Activated CD4-positive, CD25-positive, alpha-beta regulatory T cell treated with anti-CD3 and anti-CD28 coated beads, Interleukin-2, amount 50 U/mL, for 72 hours (primary cell): ENCODE measurements at places on chromosomes 5 and 9.

DNA sequence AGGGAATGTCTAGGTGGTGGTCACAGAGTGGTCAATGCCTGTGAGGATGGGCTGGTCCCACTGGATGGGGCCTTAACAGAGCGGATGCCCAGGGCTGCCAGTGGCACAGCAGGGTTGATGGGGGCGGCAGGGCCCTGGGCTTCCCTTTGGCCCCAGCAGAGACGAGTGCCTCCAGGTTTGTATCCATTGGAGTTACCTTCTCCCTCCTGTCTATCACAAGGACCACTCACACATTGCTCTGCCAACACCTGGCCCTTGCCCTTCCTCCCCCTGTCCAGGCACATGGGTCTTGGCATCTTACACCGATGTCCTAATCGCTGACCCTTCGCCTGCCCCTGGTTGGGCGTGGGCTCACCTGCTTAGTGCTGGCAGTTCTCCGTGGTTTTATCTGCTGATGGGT lies 26.2 kb upstream of the IRX4 start:
- no peak for DNase-seq

GRCh38 chr5:1543398-1544293 lies 19.9 kb upstream of the LPCAT1 start:
- DNase-seq, result no peak

DNA sequence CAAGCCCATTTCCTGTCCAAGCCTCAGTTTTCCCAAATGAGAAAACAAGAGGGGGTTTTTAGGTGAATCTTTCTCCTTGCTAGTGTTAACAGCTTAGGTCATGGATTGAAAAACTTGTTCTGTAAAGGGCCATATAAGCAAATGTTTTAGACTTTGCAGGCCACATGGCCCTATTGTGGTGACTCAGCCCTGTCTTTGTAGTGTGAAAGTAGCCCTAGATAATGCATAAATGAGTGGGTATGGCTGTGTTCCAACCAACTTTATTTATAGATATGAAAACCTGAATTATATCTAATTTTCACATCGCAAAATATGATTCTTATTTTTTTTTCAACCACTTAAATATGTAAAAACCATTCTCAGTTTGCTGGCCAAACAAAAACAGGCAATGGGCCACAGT lies 6.9 kb upstream of the BARX1 start:
- no peak for DNase-seq

DNA sequence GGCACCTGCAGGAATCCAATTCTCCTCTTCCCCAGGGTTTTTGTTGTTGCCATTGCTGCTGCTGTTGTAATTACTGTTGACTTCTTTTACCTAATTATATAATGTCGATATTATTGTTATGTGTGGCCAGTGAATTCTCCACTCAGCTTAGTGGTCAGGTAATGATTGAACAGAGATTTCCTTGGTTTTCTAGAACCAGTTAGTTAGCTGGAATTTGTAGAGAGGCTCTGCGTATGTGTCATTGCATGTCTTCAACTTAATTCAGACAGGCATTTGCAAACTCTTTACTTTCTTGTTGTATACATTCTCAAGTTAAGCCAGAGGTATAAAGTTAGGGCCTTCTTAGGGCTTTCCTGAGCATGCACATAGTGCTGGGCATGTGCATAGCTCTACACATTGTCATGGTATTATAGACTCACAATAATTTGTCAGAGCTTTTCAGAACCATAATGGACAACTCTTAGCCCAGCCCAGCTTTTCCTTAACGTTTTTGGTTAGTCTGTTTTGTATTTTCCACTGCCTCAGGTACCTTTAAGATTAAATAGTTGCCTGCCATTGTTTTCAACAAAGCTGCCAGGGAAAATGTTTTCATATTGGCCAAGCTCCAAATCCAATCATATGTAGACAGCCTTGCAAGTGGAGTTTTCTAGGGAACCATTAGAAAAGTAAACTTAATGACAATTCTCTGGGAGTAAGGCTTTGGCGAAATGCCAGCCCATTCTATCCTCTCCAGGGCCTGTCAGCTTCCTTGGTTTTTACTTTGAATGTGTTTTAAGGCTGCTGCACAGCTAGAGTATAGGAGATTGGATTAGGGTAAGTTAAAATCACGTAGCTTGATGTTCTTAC lies 68.1 kb downstream of the UBE2R2 start:
- no peak for DNase-seq

DNA sequence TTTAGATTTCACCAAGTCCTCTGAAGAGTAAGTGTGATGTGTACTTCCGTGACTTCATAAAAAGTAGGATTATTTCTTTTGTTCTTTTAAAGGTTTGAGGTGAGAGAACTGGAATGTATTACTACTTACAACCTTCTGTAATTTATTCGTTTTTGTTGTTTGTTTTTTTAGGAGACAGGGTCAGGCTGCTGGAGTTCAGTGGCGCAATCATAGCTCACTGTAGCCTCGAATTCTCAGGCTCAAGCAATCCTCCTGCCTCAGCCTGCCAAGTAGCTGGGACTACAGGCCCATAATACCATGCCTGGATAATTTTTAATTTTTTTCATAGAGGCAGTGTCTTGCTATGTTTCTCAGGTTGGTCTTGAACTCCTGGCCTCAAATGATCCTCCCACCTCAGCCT lies 68.3 kb upstream of the RETREG1 start:
- no peak for DNase-seq

- DNase-seq, result no peak
These were observed 60.9 kb upstream of the GLRX start for GRCh38 chr5:95883185-95884016.

DNA sequence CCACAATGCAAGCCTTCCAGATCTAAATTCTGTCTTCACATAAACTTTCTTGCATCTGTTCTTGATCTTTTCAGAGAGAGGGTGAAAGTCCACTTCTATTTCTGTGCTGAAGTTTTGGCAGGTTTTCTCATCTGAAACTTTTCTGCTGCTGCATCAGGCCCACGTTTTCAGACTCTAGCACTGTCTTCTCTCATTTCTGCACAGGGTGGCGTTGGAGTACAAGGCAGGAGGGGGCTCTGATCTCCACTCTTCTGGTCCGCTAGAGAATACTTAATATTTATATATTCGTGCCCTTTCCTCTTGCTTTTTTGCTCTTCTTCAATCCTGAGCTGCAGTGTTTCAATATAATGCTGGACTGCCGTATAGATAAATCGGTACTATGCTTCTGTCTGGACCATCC lies 204.0 kb upstream of the PRDM9 start:
- DNase-seq, result no peak

DNA sequence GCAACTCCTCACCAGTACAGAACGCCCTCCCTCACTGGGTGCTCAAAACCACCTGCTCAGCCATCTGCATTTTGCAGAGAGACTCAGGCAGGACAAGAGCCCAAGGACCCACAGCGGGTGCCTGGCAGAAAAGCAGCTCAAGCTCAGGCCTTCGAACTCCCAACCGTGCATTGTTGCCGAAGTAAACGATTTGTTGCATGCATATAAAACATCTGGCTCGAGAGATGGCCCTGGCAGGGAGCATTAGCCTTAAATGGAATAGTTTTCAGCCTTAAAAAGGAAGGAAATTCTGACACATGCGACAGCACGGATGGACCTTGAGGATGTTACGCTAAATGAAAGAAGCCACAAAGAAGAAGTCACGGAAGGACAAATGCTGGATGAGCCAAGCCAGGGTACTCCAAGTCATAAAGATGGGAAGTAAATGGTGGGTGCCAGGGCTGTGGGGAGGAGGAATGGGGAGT lies 160.4 kb upstream of the PHYKPL start:
- DNase-seq, result no peak

GRCh38 chr5:43061352-43062075 lies 21.4 kb upstream of the ANXA2R start:
- no peak for DNase-seq

GRCh38 chr5:17212996-17213395 lies 4.4 kb upstream of the BASP1 start:
- DNase-seq, result no peak

- DNase-seq, result no peak
These were observed 639 bp upstream of the SLC2A8 start for GRCh38 chr9:127396253-127396807.

DNA sequence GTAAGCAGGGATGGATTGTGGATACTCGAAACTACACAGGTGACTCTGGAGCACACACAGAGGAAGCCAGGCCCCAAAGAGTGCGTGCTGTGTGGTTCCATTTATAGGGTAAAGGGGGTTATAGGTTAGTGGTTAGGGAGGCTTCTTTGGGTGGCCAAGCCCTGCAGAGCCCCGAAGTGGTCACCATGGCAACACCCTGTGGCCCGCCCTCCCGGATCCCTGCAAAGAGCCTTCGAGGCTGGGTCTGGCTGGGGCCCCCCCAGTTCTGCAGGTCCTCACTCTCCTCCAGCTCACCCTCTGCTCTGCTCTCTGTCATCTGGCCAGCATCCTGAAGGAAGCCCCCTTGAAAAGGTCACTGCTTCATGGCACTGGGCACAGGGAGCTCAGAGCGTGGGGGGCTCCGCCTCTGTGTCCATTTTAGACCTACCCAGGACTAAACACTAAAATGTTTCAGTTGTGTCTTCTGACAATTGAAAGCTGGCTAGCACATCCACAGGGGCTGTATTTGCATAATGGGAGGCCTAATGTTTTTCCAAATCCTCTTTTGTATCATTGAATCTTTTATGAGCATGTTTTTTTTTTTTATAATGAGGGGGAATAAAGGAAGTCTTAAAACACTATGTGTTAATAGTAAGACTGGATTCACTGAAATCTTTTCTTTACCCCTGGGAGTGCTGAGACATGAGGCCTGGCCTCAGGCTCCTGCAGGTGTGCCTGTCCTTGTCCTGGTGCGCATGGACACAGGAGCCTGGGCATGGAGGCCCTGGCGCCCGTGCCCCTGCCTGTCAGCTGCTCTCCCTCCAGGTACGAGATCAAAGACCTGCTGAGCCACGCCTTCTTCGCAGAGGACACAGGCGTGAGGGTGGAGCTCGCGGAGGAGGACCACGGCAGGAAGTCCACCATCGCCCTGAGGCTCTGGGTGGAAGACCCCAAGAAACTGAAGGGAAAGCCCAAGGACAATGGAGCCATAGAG lies 55.3 kb downstream of the WNK2 start:
- DNase-seq, result no peak

DNA sequence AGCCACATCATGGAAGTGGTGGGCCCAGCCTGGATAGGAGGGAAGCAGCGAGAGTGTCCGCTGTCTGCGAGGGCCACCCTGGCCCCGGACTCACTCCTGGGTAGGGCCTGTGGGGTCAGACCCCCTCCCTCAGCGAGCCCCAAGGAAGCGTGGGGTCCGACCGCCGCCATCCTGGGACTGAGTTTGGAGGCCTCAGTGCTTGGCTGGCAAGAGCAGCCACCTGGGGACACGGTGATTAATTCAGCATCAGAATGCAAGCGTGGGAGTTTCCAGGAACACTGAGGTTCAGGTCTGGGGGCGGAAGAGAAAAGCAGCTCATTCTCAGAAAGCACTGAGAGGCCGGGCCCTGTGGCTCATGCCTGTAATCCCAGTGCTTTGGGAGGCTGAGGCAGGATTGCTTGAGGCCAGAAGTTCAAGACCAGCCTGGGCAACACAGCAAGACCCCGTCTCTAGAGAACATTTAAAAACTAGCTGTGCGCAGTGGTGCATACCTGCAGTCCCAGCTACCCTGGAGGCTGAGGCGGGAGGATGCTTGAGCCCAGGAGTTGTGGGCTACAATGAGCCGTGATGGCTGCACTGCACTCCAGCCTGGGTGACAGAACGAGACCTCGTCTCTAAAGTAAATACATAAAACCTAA lies 18.3 kb upstream of the CAMSAP1 start:
- no peak for DNase-seq

DNA sequence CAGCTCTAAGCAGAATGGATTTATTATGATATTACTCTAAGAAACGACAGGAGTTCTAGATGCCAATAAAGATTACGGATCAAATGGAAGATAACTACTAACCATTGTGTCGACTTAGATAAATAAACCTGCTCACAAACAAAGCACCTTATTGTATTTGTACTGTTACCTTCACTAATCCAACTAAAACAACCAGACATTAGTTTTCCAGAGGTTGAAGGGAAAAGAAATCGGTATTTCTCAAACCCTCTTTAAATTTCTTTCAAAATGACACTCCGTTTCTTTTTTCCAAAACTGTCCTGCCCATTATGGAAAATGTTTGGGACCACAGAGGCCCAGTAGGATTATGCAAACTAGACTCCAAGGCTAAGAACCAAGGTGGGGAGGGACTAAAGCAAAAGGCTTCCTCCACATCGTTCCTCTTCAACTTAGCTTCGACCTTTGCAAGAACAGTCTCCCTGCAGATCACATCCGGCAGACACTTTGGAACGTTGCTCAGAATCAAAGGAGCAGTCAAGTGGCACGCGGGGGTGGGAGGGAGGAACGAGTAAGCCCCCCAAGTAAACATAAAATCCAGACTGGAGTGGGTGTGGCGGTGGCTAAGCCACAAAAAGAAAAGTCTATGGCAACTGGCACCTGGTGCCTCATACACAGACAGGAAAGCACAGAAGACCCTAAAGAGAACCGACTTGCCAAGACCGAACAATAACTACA lies 2.7 kb downstream of the MLLT3 start:
- DNase-seq, result peak; percentile 34

GRCh38 chr5:157266286-157267007 lies 524 bp downstream of the CYFIP2 start:
- DNase-seq, result peak; percentile 67

DNA sequence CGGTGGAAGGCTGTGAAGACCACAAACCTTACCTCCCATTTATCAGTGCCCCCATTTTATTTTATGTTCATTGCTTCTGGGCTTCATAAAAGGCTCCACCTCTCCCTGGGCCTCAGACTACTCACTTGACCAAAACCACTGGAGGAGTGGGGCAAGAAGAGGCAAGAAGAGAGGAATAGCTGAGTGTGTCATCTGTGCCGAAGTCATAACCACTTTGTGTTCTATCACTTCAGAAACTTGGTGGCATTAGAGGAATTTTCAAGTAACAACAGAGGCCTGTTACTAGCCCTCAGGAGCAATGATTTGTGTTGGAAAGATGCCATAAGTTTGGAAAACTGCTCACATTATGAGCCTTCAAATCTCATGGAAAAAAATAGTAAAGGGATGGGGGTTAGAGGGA lies 88.7 kb upstream of the PIK3R1 start:
- no peak for DNase-seq

DNA sequence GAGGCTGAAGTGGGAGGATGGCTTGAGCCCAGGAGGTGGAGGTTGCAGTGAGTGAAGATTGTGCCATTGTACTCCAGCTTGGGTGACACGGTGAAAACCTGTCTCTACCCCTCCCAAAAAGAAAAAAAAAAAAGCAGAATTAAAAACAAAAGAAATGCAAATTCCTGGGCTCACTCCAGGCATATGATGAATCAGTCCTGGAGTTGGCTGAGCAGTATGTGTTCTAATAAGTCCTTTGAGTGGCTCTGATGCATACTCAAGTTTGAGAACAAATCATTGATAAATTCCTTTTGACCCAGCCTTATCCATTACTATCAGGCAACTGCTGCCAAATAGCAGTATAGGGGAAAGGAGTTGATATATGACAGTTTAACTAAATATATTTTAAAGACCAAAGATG lies 28.3 kb downstream of the UHRF2 start:
- no peak for DNase-seq

GRCh38 chr5:150945486-150945885 lies 40.7 kb upstream of the ZNF300 start:
- no peak for DNase-seq

GRCh38 chr9:124132671-124133147 lies 121.1 kb downstream of the LHX2 start:
- DNase-seq, result no peak

GRCh38 chr5:463301-463700 lies 20.3 kb downstream of the EXOC3 start:
- peak; percentile 22 for DNase-seq
